Stimulated activated CD8-positive, alpha-beta memory T cell treated with anti-CD3 and anti-CD28 coated beads, Interleukin-4, amount 100 ng/mL, for 1 hour (primary cell): ENCODE measurements at places on chromosomes 6 and 20.

DNA sequence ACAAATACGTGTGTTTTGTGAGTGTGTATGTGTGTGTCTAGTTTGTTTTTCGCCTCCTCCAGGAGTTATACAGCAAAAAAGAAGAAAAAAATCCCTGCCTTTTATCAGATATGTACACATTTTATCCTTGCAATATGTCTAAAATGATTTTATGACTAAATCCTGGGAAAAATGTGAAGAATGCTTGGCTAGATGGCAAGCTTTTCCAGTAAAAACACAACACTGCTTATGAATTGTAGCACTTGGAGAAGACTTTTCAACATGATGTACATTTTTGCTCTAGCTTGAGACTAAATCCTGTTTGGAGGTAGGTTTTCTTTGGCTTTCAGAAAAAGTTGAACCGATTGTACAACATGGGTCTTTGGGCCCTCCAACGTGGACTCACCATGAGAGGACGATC, 160.2 kb downstream of the GMPR start:
- no peak for DNase-seq

- DNase-seq, result no peak
Measured at GRCh38 chr6:45724511-45724910, 291.1 kb downstream of the CLIC5 start.

- DNase-seq, result no peak
Measured at GRCh38 chr6:125077453-125077852, 76.1 kb upstream of the TPD52L1 start.

GRCh38 chr6:1558388-1558787, 51.3 kb upstream of the FOXC1 start:
- no peak for DNase-seq

- no peak for DNase-seq
Measured at GRCh38 chr6:35681298-35681697, 7.4 kb downstream of the FKBP5 start.

DNA sequence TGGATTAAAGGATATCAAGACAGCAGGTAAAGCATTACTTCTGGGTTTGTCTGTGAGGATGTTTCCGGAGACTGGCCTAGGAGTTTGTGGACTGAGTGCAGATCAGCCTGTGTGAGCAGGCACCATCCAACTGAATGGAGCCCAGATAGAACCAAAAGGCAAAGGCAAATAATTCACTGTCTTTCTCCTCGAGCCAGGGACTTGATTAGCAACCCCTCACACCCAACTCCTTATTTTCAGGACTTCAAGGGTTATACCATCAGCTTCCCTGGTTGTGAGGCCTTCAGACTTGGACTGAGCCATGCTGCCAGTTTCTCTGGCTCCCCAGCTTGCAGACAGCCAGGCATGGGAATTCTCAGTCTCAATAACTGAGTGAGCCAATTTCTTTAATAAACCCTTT, 19.3 kb downstream of the PSMB1 start:
- no peak for DNase-seq

- no peak for DNase-seq
Measured at GRCh38 chr6:44943541-44943940, 384.6 kb upstream of the RUNX2 start.

DNA sequence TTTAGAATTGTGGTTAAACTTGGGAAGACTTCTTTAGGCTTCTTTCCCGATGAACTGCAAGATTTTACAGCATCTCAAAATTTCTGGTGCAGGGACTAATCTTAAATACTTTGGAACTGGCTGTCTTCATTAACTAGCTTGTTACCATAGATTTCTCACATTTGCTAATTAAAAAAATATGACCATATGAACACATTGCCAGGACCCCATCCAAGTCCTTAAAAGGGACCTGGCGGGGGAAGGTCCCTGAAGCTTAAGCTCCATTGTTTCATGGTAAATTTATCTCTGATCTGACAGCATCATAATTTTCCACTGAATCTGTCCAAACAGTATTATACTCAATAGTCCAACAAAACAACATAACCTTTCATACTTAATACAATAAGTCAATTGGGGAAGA, 517.8 kb upstream of the FLRT3 start:
- DNase-seq, result no peak

DNA sequence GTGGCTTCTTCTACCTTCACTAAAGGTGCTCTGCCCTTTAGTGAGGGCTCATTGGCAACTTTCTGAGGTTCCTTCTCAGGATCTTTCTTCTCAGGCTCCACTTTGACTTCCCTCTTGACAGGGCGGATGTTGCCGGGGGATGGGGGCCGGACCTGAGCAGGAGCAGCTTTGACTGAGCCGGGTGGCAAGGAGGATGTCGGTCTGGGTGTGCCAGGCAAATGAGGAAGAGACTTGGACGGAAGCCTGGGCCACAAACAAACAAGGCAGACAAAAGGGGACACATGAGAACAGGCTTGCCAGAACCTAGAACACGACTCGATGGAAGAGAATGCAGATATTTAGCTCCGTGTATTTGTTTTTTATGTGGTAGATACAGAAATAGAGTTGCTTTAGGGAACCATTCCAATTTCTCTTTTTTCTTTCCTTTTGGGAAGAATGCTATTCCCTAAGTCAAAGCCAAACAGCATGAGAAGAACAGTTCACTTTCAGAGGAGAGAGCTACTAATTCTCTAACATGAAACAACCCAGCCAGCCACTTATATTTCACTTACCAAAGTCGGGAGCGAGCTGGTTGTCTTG, 76.2 kb upstream of the BCLAF1 start:
- no peak for DNase-seq

GRCh38 chr20:22768266-22769178, 184.2 kb upstream of the FOXA2 start:
- DNase-seq, result no peak

DNA sequence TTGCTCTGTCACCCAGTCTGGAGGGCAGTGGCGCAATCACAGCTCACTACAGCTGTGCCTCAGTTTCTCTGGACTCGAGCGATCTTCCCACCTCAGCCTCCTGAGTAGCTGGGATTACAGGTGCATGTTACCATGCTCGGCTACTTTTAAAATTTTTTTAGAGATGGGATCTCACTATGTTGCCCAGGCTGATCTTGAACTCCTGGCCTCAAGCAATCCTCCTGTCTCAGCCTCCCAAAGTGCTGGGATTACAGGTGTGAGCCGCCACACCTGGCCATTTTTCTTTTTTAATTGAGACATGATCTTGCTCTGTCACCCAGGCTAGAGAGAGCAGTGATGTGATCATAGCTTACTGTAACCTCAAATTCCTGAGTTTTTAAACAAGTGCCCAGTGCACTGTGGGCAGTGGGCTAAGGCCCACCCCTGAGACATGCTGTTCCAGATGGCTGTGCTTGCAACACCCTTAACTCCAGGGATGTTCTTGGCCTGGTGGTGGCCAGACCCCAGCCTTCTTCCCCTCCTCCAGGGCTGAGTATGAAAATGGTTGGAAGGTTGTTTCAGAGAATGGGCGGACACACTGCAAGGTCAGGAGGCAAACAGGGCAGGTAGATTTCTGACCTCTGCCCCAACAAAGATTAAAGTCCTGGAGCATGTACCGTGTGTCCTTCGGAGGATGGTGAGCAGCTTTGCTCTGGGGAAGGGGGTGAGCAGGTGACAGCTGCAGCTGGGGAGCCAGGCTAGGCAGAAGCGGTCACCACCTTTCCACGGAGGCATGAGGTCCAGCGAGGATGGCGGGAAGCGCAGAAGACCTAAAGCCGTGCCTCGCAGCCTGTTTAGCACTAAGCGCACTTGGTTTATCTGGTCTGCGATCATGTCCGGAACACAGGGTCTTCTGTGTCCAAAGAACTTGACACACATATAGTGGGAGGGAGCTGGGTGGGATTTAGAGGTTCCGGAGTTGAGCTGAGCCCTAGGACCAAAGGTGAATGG, 1.4 kb upstream of the FAM83C start:
- no peak for DNase-seq

DNA sequence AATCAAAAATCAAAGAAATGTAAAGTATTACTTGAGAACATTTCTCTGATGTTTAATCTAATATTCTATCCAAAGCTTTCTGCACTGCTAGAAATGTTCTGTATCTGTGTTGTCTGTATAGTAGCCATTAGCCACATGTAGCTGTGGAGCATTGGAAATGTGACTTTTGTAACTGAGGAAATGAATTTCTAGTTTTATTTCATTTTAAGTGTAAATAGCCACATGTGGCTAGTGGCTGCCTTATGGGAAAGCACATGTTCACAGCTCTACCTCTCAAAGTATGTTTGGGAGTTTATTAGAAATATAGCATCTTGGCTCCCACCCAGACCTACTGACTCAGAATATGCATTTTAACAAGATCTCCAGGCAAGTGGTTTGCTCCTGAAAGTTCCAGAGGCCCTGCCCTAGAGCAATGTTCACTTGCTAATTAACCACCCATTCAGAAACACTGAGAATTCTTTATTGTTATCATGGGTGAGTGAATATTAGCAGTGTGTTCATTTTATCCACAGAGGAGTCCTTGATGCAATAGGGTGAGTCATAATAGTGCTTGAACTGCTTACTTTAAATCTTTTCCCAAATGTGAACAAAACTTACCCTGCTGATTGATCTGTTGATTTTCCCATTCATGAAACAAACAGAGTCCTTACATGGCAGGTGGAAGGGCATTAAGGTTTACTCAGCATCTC, 282.7 kb downstream of the PLCB1 start:
- DNase-seq, result no peak

DNA sequence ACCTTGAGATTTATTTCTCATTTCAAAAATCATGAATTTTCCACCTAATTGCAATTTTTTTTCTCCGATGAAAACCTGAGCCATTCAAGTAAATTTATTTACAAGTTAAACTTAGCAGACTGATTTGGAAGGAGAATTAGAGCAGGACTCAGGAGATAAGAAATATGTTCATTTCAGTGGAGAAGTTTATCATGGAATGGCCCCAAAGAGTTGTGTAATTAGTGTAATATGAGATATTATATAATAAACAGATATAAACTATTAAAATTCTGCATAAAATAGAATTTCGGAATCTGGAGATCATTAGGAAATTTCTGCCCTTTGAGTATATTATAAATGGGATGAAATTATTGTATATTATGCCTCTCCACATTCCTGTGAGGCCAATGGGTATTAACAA, 596.8 kb downstream of the QKI start:
- no peak for DNase-seq

DNA sequence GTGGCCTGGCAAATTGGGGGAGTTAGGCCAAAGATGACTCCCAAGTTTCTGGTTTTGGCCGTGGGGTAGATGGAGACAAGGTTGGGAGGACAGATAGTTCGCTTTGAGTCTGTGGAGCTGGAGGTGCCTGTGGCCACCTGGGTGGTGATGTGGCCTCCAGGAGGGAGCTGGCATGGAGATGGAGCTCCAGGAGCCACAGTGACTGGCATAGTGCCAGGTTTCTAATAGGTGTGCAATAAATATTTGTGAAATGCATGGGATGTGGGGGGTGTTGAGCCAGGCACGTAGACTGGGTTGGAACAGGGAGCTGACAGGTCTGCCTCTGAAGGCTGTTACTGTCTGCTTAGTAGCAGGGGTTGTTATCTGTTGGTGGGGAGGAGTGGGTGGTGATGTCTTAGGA, 102.7 kb downstream of the PAX1 start:
- DNase-seq, result no peak

DNA sequence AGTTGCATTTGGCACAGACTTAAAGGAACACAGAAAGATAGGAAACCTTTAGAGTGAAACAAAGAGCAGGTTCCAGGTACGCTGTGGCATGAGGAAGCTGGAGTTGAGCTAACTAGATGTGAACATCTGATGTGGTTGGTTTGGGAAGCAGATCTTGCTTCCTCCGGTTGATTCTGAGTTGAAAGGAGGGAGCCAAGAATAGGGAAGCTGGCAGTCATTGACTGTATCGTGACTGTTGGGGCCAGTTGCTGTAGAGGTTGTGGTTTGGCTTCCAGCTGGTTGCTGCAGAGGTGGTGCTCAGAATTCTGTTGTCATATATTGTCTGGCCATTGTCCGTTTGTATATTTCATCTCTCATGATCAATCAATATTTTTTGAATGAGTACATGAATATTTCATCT, 325.9 kb downstream of the PLCB1 start:
- DNase-seq, result no peak

DNA sequence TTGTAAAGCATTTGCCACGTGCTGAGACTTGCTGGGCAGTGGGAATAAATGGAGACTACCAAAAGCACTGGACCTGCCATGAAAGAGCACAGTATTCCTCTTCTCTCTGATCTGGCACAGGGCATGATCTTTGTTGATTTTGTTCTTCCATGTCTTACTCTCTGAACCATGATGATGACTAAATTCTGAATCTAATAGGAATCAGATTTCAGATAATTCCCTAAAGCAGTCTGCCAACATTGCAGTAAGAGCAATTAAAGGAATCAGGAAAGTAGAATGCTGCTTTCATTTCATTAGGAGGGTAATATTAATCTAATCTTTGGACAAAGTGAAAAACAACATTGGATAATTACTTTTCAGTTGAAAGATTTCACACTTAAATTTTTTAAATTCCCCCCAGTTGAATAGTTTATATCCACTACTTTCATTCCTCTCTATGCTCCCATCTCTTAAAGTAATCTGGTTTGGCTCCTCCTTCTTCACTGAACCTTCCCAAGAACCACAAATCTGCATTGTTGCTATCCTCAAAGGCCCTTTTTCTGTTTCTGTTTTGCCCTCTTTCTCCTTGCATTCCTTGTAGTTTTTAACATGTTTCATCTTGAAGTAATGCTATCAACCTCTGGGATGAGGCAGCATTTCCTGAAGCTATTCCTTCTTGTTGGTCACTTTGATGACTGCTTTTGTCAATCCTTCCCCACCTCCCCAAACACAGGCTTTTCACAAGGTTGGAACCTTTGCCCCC, 243.2 kb upstream of the TENT5A start:
- DNase-seq, result no peak

DNA sequence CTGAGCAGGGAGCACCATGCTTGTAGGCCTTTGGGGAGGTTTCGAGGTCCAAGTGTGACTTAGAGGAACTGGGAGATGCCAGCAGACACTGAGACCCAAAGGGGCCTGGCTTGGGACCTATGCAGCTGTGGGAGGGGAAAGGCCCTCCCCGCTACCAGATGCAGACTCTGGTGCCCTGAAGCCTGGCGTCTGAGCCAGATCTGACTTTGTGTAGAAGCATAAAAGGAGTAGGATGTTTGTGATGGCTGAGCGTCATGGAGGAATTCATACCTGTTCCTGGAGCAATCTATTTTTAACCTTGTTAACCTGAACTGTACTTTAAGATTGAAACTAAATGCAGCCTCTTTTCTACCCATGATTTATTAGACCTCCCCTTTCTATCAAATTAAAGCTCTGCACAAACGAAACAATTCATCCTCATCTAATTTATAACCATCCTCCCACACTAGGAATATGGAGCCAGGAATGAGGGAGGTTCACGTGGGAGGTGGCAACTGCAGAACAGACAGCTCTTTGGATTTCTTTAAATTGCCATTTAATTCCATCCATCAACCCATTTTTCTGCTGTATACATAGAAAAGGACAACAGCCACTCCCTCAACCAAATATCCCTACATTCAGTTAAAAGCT, 172.6 kb upstream of the AGPAT4 start:
- no peak for DNase-seq

- DNase-seq, result no peak
Measured at GRCh38 chr6:74137911-74138310, 441.9 kb downstream of the CD109 start.

DNA sequence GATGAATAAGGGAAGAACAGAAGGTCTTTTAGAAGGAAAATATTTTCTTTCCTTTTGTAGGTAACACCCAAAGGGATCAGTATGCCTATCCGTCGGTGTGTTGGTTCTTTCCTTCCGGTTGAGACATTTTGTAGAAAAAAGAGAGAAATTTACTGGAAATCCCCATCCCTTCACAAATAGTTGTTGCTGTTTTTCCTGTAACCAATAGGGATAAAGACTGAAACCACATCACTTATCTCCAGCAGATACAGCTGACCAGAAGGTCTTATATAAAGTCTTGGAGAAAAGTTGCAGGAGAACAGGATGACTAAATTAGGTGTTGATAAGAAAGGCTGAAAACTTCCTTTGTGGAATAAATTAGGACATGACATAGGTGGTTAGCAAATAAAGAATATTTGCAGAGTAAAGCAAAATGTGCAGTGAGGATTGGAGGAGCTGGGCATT, 14.8 kb upstream of the HLA-DRB1 start:
- no peak for DNase-seq
